Naive thymus-derived CD4-positive, alpha-beta T cell (primary cell): ENCODE measurements at places on chromosomes 7 and 10.

- DNase-seq = no peak
Measured at GRCh38 chr10:88236121-88236743, 346.9 kb downstream of the RNLS start.

DNA sequence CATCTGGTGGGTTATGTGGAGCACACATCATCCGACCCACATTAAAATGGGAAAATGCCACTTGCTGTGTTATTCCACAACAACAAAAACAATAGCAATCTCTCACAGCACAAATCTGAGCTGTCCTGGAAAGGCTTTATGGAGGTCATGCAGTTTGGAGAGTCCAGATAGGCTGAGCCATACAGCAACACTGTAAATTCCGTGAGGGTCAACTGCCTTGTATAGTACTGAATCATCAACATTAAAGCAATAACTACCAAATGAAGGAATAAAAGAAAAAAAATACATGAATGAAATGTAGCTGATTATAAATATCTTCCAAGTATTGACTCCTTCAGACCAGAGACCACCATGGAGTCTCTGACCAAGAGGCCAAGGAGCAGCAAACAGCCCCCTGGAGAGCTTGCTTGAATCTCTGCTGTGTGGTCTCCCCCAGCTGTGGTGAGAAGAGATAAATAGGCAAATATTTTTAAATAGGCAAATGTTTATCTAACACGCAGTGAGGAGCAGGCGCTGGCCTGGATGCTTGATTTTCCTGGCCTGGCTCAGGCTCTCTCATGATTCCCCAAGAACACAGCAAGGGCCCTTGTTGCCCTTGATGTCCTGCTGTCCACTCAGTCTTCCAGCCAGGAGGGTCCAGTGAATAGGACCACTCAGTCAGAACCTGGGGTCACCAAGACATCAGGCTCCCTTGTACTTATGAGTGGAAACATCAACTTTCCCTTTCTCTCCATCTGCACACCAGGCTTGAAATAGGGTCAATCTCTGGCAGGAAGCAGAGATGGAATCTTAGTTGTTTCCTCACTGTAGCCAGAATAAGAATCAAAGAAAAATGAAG, 1021.3 kb downstream of the XPNPEP1 start:
- DNase-seq = no peak

DNA sequence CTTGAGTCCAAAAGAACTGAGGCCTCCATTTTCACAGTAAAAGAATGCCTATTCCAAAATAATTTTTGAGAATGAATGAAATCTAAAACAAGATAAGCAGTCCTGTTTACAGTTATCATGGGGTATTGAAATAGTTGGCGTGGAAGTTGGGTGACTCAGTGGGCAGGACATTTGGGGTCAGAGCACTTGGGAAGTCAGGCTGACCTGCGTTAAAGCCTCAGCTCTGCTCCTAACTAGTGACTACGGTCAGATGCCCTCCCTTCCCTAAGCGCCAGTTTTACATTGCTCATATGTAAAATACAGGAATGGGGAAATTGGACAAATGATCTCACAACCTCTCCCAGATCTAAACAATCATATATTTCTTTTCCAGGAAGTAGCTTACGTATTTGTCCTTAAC, 2.3 kb upstream of the PAPSS2 start:
- DNase-seq = no peak

- DNase-seq = no peak
Measured at GRCh38 chr7:149873970-149874643, 338 bp downstream of the ATP6V0E2 start.

GRCh38 chr7:83532219-83532618, 116.7 kb downstream of the SEMA3E start:
- no peak for DNase-seq

DNA sequence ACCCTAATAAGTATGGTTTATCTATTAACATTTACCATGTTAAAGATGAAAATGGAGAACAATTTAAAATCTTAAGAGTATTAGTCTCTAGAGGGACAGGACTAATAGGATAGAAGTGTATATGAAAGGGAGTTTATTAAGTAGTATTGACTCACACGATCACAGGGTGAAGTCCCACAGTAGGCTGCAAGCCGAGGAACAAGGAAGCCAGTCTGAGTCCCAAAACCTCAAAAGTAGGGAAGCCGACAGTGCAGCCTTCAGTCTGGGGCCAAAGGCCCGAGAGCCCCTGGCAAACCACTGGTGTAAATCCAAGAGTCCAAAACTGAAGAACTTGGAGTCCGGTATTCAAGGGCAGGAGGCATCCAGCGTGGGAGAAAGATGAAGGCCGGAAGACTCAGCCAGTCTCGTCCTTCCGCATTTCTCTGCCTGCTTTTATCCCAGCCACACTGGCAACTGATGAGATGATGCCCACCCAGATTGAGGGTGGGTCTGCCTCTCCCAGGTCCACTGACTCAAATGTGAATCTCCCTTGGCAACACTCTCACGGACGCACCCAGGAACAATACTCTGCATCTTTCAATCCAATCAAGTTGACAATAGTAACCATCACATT, 140.8 kb upstream of the FAM20C start:
- no peak for DNase-seq

DNA sequence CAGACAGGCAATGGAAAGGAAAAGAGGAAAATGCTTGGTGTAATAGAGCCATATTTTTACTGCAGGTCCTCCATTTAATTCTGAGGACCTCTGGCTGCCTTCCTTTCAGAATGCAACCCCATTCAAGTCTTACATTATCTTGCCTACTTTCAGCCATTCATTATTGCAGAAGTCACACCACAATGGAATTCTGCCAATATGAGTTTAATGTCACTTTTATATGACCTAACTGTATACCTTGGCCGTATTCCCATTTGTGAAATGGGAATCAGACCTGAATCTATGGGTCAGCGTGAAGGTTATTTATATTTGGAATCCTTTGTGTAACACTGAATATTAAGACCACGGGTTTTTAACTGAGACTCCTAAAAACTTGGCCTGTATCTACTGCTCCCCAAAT, 241.7 kb upstream of the AOAH start:
- DNase-seq = no peak

DNA sequence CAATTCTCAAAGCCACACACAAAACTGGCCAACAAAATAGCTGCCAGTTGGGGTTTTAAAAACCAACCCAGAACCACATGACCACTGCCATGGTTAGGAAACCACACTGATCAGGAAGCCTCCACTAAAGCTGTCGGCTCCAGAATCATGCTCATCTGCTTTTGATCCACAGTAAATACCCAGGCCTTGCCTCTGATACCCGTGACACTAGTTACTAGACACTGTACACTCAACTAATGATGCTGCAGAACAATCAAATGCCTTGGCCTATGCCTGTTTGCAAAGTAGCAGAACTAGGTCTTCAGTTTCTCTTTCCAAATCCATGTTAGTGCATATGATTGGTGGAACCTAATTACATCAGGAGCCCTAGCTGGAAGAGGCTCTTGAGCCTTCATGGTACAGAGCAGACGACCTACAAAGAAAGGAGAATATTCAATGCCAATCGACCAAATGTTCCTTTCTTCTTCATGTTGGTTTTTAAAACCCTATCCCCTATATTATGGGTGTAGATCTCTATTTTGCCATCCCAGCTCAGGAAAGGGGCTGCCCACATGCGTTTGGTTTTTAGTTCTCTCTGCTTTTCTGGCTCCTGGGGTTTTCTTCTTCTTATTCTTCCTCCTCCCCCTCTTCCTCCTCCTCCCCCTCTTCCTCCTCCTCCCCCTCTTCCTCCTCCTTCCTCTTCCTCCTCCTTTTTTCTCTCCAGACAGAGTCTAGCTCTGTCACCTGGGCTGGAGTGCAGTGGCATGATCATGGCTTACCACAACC, 76.6 kb downstream of the CNNM2 start:
- DNase-seq = no peak

- no peak for DNase-seq
Measured at GRCh38 chr10:14695847-14696480, 78.7 kb downstream of the FAM107B start.
